ENCODE measurements at places on chromosomes 1 and 21.

DNA sequence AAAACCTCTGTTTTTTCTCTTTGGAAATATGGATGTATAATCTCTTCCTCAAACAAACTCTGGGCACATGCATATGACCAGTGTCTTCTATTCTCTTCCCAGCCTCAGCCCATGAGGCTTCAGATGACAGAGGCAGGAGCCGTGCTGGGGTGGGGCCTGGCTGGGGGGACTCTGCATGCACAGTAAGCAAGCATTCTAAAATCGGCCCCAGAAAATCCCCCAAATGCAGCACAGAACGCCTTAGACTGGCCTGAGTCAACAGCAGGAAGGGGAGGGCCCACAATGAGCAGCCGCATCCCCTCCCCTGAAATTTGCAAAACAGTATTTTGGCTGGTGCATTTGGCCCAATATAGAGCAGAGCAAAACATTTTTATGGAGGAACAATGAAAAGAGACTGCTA lies 47.8 kb downstream of the ITPKB start:
- DNase-seq: no peak

- DNase-seq: no peak
Measured at GRCh38 chr1:24110642-24111261, 1.2 kb downstream of the MYOM3 start.

- peak; percentile 7 for DNase-seq
Measured at GRCh38 chr21:41758550-41758949, 8.3 kb downstream of the RIPK4 start.

DNA sequence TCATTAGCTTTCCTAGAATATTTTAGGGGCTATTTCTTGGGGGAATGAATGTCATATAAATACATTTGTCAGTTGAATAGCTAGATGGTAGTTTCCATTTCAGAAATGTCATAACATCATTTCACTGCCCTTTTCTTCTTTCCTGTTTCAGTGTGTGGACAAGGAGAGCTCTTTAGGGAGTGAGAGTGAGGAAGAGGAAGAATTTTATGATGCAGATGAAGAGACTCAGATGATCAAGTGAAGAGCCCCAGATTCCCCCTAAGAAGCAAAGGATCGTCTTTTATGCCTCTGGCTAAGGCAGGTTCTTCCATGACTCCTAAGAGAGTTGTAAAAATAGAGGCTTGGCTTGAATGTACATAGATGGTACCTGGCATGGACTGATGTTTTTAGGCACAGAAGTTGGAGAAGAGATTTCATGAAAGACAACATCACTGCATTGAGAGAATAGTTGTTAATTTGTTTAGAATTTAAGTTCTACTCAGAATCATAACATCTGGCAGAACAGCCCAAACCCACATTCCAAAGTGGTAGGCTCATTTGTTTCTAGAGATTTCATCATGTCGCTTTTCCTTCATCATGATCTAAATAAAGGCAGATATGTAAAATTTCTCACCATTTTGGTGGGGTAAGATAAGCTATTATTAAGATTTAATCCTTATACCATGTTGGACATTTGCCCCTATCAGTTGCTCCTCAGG lies 44.2 kb upstream of the MAB21L3 start:
- no peak for DNase-seq

- DNase-seq: no peak
Measured at GRCh38 chr1:209375671-209376365, 207.7 kb upstream of the CAMK1G start.
